Pancreas (tissue), 10 donors: ENCODE measurements at places on chromosomes 12 and 14.

DNA sequence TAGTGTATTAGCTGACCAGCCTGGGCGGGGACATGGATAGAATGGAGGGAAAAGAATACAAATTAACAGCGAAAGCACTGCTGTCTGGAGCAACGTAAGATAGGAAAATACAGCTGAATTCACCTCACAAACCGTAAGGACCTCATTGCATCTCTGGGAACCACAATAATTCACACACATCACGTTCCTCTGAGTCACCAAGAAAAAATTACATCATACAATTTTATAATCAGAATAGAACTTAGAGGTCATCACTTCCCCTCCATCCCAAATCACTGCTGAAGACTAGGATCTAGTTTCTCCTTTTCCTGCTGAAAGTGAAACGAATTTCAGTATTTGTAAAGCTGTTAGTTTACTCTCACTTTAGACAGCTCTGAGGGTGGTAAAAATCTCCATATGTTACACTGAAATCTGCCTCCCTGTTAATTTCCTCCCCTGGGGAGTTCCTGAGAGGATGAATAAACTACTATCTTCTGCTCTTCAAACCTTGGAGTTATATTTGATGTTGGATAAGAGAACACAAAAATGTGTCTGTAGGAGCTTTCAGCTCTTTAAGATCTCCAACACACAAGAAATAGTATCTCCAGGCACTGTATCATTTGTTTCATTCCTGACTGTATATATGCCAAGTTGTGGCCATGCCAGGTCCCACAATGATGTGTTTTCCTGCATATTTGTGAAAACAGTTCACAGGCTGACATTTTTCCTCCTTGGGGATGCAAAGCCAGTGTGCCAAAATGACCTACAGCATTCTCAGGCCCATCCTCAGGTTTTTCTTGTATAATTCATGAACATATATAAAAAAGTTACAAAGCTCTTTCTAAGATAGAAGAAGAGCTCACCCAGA is 63.8 kb upstream of the SSTR1 start:
- H3K36me3 ChIP-seq, result no peaks in the 10 kb centered on the region
- no peaks in the 10 kb centered on the region for H3K27me3 ChIP-seq
- H3K27ac ChIP-seq, result no peak overlapping the region

GRCh38 chr12:108905725-108906124 is 25.8 kb downstream of the DAO start:
- no peaks in the 10 kb centered on the region for H3K27me3 ChIP-seq
- H3K4me1 ChIP-seq, result no peaks in the 10 kb centered on the region
- H3K4me3 ChIP-seq, result no peak overlapping the region
- H3K27ac ChIP-seq, result no peak overlapping the region
- H3K36me3 ChIP-seq, result no peaks in the 10 kb centered on the region

DNA sequence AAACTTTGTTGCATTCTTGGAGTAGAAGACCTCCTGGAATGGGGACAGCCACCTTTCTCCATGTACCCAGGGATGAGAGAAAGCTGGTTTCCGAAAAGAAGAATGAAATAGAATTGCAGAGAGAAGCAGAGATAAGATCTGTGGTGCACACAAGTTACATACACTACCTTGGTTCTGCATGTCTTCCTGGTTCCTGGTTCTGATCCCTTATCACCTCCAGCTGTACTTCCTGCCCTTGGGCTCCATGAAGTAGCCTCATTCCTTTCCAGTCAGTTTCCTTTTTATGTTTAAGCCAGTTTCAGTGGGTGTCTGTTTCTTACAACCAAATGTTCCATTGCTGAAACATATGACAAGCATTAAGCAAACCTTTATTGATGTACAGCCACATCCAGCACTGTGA is 69.3 kb downstream of the FBXW8 start:
- no peak overlapping the region for H3K4me3 ChIP-seq
- H3K27me3 ChIP-seq, result no peaks in the 10 kb centered on the region
- H3K4me1 ChIP-seq, result no peaks in the 10 kb centered on the region
- H3K27ac ChIP-seq, result no peak overlapping the region
- no peaks in the 10 kb centered on the region for H3K36me3 ChIP-seq

DNA sequence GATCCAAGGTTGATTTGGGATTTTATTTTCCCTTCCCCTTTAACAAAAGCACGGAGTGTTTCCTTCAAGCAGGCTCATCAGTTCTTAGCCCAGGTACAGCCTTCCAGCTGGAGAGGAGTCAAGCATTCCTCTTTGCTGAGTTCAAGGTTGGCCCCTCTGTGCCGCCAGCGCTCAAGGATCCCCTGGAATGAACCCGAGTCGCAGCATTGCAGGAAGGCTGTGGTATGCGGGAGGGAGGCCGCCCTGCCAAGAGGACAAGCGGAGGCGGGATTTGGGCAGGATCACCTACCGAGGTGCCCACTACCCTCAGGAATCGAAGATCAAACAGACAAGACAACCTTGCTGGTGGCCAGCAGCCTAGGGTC is 53.9 kb upstream of the NCOR2 start:
- peaks cover 3% of the 10 kb centered on the region for H3K4me1 ChIP-seq
- no peaks in the 10 kb centered on the region for H3K27me3 ChIP-seq
- peak; percentile 55 for DNase-seq
- H3K36me3 ChIP-seq, result no peaks in the 10 kb centered on the region

- no peaks in the 10 kb centered on the region for H3K36me3 ChIP-seq
- H3K4me1 ChIP-seq, result peaks cover 11% of the 10 kb centered on the region
- peak overlapping the region; percentile 50 for H3K27ac ChIP-seq
- DNase-seq, result no peak
Observed at GRCh38 chr12:92076101-92076500, 69.5 kb downstream of the BTG1 start.

GRCh38 chr12:19242581-19242980 is 113.0 kb downstream of the PLEKHA5 start:
- H3K4me3 ChIP-seq, result no peak overlapping the region
- no peaks in the 10 kb centered on the region for H3K27me3 ChIP-seq
- H3K36me3 ChIP-seq, result no peaks in the 10 kb centered on the region

DNA sequence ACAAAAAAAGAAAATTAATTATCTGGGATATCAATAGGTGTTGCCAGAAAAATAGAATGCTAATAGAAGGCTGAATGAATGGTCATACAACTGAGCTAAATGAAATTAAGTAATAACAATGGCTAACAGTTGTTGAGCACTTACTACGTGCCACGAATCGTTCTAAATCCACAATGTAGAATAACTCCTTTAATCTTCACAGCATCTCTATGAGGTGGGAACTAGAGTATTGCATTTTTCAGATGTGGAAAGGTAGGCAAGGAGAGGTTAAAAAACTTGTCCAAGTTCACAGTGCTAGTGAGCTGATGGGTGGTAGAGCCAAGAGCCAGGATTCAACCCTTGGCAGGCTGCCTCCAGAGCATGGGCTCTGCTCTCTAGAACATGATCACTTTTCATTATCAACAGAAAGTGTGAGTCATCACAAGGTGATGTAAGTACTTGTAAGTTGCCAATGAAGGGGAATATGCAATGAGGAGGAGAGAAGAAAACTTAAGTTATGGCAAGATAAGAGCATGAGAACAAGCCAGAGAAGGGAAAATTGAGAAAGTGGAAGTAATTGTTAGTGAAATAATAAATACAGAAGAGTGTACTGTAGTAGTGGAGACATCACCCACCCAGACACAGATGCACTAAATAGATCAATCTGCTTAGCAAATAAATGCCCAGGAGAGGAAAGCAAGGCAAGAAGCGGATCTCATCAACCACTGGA is 122.1 kb downstream of the PRKD1 start:
- H3K4me1 ChIP-seq, result peaks cover 5% of the 10 kb centered on the region
- no peak overlapping the region for H3K27ac ChIP-seq
